Stimulated activated CD8-positive, alpha-beta memory T cell treated with anti-CD3 and anti-CD28 coated beads, Interleukin-4, amount 100 ng/mL, for 4 hours (primary cell): ENCODE measurements at places on chromosomes 4 and X.

- no peak for DNase-seq
These were observed 509.9 kb downstream of the GRXCR1 start for GRCh38 chr4:43402393-43402792.

DNA sequence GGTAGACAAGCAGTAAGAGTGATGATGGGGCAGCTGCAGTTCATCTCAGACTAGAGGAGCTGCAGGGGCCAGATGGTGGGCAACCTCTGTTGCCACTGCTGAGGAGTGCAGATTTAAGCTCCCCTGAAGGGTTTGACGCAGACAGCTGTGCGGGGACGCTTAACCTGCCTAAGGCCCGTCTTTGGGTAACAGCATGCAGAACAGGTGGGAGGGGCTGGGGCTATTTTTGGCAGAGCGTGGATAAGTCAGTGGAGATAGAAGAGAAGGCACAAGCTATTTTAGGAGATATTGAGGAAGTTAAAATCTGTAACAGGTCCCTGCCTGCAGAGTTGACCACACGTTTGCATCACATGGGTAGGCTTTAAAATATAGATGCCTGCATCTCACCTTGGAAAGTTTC is 10.5 kb downstream of the CD99 start:
- no peak for DNase-seq

- DNase-seq = no peak
These were observed 135.7 kb upstream of the ANXA10 start for GRCh38 chr4:167956676-167957075.

DNA sequence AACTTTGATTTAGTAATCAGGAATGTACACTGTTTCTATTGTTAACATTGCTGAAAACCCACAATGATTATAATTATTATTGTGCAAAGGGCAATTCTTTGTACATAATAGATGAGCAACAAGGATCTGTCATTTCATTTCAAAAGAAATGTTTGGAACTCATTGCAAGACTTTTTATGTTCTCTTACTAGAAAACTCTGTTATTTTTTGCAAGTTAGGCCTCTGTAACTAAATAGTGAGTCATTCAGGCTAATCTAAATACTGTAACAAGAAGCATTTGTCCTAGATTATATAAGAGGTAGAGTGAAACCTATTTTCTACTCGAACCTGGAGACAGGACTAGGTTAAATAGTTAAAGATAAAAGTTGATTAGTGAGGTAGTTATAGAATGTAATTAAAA is 93.2 kb upstream of the FAM47B start:
- no peak for DNase-seq

GRCh38 chr4:41715155-41715554 is 33.4 kb downstream of the PHOX2B start:
- no peak for DNase-seq

GRCh38 chr4:124708517-124709300 is 3.8 kb downstream of the ANKRD50 start:
- no peak for DNase-seq

DNA sequence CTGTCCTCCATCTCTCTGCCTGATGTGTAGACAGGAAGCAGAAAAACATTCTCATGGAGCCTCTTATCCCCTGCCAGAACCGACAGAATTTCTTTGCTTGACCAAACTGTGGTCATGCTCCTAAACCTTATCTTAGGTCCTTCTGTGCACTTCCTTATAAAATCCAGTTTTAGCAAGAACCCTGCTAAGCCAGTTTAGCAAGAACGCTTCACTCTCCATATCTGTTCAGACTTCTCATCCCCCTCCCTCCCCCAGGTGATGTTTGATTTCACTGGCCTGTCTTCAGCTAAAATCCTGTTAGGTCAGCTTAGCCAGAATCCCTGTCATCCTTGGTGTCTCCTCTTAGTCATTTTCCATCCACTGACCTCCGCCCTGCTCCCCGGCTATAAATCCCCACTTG is 1130.9 kb upstream of the PRKX start:
- no peak for DNase-seq

- no peak for DNase-seq
These were observed 97.4 kb upstream of the MYOZ2 start for GRCh38 chr4:119038116-119038841.

DNA sequence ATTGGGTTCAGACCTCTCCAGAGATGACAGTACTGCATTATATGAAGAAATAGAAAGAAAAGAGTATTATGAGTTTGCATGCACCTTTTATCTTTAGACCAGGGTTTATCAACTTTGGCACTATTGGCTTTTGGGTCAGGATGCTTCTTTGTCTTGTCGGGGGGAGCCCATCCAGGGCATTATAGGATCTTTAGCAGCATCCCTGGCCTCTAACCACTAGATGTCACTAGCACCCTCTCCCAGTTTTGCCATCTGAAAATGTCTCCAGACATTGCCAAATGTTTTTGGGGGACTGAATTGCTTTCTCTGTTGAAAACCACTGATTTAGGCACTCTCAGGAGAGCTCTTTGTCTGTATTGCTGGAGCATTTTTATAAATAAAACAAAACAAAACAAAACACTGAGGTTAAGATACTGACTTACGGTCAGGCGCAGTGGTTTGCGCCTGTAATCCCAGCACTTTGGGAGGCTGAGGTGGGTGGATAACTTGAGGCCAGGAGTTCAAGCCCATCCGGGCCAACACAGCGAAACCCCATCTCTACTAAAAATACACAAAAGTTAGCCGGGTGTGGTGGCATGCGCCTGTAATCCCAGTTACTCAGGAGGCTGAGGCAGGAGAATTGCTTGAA is 23.6 kb downstream of the CA5B start:
- DNase-seq = no peak

GRCh38 chrX:133645256-133645655 is 230.0 kb upstream of the GPC4 start:
- no peak for DNase-seq

DNA sequence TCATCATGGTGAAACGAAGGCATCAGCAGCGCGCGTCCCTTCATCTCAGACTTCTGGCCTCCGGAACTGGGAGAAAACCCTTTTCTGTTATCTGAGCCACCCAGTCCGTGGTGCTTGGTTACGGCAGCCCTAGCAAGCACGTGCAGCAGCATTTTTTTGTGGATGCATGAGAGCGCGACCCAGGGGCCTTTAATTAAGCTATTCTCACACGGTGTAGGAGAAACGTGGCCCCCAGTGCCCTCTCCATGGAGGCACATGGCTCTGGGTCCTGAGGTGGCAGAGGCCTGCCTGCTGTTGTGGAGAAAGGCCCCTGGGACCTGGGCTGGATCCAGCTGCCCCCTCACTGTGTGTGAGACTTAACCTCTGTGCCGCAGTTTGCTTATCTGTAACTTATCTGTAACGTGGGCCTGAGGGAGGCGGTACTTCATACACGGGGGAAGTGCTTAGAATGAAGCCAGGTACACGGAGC is 9.5 kb downstream of the CLCN4 start:
- DNase-seq = no peak

DNA sequence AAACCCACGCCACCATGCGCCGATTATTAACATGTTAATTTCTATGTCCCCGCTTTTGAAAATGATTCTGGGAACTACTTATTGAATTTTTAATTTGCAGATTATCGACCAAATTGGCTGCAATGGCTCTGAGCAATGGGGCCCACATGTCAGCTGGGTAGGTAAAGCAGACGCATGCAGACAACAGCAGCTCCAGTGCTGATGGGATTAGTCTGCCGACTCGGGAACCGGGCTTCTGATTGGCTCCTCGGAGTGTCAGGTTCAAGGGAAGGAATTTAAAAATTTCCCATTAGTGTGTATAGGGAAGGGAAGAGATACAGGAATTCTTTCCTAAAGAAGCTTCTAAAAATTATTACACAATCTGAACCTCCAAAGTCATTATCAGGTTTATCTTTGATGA is 77.4 kb upstream of the PPARGC1A start:
- no peak for DNase-seq
